ENCODE measurements at places on chromosomes 4 and X.

DNA sequence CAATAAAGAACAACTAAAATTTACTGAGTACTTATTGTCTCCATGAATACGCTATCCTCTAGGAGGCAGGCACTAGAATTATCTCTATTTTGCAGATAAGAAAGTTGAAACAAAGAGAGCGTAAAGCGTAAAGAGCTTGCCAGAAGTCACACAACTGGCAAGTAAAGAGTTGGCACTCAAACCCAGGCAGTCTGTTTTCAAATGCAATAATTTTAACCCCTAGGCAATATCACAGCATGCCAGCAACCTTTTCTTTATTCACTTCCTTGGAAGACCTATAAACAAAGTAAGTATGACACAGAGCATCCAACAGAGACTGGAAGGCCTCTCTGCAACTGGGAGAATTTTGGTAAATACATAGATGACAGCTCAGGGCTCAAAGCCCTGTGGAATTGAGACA, 23.2 kb upstream of the AMELX start:
- no peak for DNase-seq

GRCh38 chrX:44816367-44816766, 27.5 kb upstream of the DUSP21 start:
- DNase-seq, result no peak

DNA sequence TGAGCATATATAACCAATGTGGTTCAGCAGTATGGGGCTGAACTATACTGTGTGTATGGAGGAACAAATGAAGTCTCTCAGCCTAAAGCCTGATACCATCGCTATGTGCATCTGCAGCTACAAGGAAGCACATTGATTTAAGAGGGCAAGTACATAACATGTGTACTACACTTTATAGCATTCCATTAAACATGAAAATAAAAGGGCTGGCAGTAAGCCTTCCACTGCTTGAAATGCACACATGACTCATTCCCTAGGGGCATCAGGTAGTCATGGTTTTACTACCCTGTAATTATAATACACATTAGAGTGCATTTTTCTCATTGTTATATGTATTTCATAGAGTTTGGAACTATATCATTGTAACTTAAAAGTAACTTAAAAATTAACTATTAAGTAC, 51.2 kb downstream of the SMARCA1 start:
- no peak for DNase-seq

GRCh38 chr4:129240816-129241215, 144.9 kb downstream of the C4orf33 start:
- no peak for DNase-seq

DNA sequence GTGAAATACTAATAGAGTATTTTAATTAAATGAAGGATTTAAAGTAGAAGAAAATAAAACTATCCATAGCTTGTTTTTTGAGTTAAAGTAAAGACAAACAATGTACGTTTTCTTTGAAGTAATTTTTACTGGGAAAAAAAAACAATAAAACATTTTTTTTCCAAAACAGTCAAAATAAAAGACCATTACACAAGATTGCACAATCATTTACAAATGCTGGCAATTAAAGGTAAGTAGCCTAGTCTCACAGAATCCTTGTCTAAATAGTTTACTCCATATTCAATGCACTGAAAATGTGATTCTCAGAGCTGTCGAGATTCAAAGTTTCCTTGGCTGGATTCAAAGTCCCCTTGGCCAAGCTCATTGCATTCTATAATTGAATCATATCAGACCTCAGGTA, 21.2 kb downstream of the C4orf54 start:
- DNase-seq, result no peak

- no peak for DNase-seq
Observed at GRCh38 chr4:163542275-163542674, 47.8 kb downstream of the TMA16 start.

DNA sequence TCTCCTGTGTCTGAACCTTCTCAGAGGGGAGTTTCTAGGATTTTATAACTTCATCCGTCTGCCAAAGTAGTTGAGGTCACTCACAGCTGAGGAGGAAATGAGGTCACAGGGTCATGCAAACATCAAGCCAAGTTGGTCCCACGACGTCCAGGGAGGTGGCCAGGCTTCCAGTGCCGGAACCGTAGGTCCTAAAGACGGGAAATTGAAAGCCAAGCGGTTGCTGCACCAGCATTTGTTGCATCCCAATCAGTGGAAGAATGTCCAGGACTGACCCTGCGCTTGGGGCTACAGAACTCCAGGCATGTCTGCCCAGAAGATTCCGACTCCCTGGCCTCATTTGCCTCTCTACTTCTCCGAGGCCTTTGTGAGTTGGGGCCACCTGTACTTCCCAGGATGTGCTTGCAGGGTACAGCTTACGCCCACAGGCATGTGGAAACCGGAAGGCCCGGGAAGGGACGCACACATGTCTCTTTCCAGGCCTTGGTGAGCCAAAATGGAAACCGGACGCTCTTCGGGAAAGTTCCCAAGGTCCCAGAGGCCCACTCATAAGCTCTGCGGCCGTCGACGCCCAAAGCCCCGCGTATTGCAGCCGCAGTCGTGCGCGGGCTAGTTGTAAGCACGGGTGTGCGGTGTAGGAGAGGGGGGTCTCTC, 9.3 kb downstream of the PRDM8 start:
- no peak for DNase-seq

- DNase-seq, result no peak
Observed at GRCh38 chr4:123577225-123577906, 180.8 kb downstream of the SPRY1 start.

- no peak for DNase-seq
Observed at GRCh38 chr4:147104768-147105167, 159.1 kb upstream of the TTC29 start.

- DNase-seq, result no peak
Observed at GRCh38 chrX:69232945-69233344, 67.7 kb upstream of the PJA1 start.

DNA sequence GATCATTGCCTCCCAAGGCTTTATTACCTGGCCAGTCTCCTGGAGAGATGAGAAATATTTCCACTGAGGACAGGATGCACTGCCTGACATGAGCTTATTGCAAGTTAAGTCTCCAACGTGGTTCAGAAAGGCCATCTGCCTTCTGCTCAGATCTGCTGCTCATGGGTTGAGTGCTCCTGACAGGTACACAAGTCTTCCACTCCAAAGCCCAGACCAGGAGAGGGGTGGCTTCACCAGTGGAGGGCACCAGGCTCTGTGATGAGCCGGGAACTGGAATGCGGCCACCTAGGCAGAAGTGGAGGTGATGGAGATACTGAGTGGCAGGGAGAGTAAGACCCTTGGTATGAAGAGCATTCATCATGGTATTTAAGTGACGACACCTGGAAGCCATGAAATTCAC, 79.5 kb upstream of the IRF2 start:
- no peak for DNase-seq

DNA sequence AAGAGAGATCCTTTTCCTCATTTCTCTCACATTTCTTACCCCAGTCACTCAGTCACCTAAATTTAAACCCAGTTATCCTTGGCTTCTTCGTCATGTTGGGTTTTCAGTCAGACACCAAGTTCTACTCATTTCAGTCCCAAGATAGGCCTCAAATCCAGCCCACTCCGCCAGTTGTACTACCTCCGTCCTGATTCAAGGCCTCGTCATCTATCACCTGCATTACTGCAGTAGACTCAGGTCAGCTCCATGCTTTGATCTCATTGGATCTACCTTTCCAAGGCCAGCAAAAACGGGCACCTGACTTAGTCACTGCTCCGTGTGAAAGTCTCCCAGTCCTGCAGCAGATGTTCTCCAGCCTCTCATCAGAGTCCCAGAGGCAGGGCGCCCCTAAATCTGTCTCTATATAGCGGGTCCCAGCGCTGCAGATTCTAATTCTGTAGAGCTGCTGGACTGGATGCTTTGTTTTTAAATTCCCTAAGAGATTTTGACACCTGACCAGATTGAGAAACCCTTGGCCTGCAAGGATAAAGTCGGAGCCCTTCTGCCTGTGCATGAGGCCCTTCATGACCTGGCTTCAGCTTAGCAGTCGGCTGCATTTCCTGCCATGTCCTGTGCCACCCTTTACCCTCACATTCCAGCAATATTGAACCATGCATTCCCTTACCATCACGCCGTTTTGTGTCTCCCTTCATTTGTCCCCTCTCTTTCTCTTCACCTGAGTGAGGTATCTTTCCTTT, 53.7 kb downstream of the ZFX start:
- no peak for DNase-seq

DNA sequence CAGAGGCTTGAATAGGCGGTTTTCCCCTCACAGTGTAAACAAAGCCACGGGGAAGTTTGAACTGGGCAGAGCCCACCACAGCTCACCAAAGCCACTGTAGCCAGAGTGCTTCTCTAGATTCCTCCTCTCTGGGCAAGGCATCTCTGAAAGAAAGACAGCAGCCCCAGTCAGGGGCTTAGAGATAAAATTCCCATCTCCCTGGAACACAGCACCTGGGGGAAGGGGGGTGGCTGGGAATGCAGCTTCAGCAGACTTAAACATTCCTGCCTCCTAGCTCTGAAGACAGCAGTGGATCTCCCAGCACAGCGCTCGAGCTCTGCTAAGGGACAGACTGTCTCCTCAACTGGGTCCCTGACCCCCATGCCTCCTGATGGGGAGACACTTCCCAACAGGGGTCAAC, 44.0 kb upstream of the USP38 start:
- no peak for DNase-seq

DNA sequence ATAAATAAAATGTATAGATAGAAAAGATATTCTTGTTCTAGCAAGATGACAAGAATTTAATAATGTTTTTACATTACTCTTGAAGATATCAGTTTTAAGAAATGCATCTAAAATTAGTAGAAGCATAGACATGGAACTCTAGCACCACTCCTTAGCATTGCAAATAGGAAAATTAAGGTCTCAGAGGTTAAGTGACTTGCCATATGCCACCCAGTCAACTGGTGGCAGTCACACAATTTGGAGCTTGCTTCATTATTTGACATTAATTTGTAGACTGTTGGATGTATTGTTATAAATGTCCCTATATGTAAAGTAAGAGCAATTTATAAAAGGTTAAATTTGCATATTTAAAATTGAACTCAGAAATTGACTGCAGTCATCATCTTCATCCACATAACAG, 20.8 kb downstream of the GPM6A start:
- DNase-seq, result no peak

GRCh38 chr4:110208419-110208818, 10.0 kb upstream of the ELOVL6 start:
- no peak for DNase-seq

DNA sequence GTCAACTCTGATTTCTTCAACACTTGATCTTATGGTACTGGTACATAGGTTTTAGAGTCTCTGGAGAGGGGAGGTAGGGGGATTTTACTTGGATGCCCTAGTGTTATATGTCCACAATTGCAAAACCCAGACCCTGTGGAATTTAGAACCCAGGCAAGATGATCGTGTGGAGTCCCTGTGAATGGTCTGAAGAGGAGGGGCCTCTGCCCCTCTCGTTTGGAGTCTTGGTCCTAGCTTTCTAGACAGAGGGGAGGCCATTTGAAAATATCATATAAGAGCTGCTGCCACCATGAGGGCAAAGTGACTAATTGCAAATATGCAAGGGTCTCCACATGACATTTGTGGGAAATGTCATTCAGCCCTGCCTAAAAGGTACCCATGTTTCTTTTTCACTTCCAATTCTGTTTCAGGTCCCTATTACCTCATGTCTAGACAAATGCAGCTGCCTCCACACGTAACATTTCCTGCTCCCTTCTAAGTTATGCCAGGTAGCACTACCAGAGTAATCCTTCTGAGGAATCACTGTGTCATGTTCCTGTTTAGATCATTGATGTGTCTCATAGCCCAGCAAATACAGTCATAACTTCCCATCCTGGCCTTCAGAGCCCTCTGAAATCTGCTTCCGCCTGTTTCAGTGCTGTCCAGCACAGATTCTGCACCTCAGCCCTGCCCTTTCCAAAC, 126.8 kb downstream of the KLHL8 start:
- peak; percentile 28 for DNase-seq

DNA sequence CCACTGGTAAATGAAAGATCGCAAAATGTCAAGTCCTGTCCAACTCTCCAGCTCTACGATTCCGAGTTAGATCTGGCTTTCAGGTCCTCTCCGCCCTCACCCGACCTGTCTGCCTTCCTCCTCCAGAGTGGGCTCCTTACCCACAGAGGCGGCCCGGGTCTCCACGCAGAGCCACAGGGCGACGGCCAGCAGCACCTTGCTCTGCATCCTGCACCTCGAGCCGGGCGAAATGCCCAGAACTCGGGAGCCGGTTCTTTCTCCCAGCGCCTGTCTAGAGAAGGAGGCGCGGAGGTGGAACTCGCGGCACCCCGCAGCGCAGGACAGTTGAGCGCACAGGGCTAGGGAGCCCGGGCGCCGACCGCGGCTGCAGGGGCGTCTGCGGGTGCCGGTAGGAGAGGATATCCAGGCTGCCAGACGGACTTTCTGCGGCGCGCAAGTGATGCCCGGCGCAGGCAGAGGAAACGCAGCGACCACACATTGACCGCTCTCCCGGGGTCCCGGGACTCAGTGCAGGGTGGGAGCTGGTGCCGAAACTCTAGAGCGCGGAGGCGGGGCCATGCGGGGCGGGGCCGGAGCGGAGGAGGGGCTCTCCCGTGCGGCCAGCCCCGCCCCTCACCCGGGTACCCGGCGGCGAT, at the start of gene KDR:
KDR (minus strand) TSS at position 509 of the 635 bp plus-strand sequence; CDS start at position 207, 302 bp downstream.
- no peak for DNase-seq

GRCh38 chrX:13952581-13952980, 77.1 kb downstream of the GEMIN8 start:
- DNase-seq, result no peak

- no peak for DNase-seq
Observed at GRCh38 chr4:151641167-151641566, 119.6 kb downstream of the GATB start.

DNA sequence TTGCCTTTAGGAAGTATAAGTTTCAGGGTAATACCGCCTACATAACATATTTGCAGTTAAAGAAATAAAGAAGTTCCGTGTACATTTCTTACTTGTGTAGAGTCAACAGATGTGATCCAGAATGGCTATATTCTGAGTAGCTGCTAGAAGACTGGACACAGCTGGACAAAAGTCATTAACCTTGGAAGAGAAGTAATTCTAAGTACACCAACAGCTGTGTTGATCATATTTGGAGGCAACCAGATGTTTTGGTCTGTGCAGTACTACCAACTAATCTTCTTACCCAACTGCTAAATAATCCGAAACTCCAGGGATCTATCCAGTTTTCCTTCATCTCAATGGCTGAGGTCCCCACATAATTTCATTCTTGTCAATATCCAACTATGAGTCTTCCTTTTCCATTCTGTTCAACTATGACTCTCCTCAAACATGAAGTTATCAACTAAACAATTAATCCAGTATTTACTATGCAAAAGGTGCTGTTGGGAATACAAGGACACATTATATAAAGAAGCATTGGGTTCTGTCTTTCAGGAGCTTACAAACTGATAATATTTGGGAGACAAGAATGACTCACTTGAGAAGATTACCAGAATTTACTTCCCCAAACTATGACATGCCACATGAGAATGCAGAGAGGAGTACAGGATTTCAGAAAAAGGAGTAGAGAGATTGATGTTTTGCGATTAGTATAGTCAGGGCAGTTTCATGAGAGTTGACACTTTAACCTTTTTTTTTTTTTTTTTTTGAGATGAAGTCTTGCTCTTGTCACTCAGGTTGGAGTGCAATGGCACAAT, 78.2 kb downstream of the COL4A6 start:
- DNase-seq, result no peak

GRCh38 chr4:82629238-82630000, 67.6 kb upstream of the TMEM150C start:
- DNase-seq, result no peak

All from activated T-cell treated with anti-CD3 and anti-CD28 coated beads for 24 hours (primary cell).